ENCODE measurements at places on chromosomes 1 and 21. TPM values are rescaled to one million over a fixed set of nuclear protein-coding genes. Genes with fewer than 3 reads are reported as not detected.

GRCh38 chr1:67850611-67851075 lies 17.4 kb upstream of the GNG12 start:
- H3K4me1 ChIP-seq: peaks cover 2% of the 10 kb centered on the region
- no peak overlapping the region for H3K4me3 ChIP-seq
- peaks cover 27% of the 10 kb centered on the region for H3K27me3 ChIP-seq
- H3K27ac ChIP-seq: no peak overlapping the region

ZFP69B gene
- total RNA-seq: 8.3 TPM

PPP1R8 gene
- 70.5 TPM for total RNA-seq

MCOLN3 gene
- 0.24 TPM for total RNA-seq

- no peaks in the 10 kb centered on the region for H3K36me3 ChIP-seq
- no peaks in the 10 kb centered on the region for H3K27me3 ChIP-seq
- H3K27ac ChIP-seq: no peak overlapping the region
- no peaks in the 10 kb centered on the region for H3K4me1 ChIP-seq
- no peak for DNase-seq
These were observed 43.8 kb upstream of the KCTD3 start for GRCh38 chr1:215523128-215523861.

DNA sequence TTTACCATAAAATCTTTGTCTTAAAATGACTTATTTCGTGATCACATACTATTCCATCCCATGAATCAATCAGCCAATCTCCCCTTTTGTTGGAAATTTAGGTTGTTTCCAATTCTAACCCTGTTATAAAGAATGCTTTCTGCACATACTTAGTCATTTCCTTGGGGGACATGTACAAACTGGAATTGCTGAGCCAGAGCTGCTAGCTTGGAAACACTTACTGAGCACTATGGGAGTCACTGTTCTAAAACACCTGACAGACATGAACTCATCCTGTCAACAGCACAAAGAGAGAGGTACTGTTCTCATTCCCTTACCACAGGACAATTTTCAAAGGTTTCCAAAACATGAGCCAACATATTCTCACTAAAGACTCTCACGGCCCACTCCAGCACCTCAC lies 32.1 kb downstream of the AK2 start:
- no peak for DNase-seq
- no peaks in the 10 kb centered on the region for H3K27me3 ChIP-seq
- no peak overlapping the region for H3K27ac ChIP-seq

GRCh38 chr1:232624546-232625281 lies 5.2 kb downstream of the SIPA1L2 start:
- H3K4me1 ChIP-seq: peaks cover 11% of the 10 kb centered on the region
- peaks cover 35% of the 10 kb centered on the region for H3K27me3 ChIP-seq
- no peak overlapping the region for H3K4me3 ChIP-seq

DNA sequence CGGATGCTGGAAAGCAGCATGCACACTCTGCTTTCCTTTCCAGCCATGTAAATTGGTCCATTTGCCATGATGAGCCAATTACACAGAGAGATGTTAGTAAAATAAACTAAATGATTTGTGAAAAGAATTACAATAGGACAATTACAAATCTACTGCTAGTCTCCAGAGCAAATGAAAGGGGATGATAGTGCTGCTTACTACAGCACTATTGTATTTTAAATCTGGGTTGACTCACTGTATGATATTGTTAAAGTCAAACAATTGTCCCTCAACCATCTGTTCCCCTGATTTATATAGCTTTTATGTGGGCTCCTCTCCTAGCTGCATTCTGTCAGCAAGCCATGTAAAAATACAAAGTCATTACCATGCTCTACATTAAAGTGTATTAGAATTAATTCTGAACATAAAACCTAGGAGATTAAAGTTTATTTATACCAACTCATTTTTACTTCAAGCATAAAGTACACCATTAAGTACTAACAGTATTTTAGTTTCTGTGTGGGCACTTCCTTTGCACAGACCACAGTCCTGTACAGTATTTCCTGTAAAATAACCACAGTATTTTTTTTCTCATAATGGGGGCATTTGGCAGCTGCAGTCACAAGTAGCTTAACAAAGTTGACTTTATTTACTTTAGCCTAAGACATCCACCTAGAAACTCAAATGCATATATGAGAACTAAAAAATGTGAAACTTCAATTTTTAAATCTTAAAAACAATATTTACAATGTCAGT lies 135.8 kb downstream of the VAV3 start:
- peaks cover 36% of the 10 kb centered on the region for H3K4me1 ChIP-seq
- peaks cover 3% of the 10 kb centered on the region for H3K36me3 ChIP-seq
- no peak overlapping the region for H3K27ac ChIP-seq
- no peaks in the 10 kb centered on the region for H3K27me3 ChIP-seq
- no peak overlapping the region for H3K4me3 ChIP-seq

- no peak overlapping the region for H3K27ac ChIP-seq
- H3K27me3 ChIP-seq: no peaks in the 10 kb centered on the region
- peaks cover 6% of the 10 kb centered on the region for H3K4me1 ChIP-seq
These were observed 27.1 kb upstream of the RERE start for GRCh38 chr1:8844501-8845006.

PKN2 gene
- 15.7 TPM for total RNA-seq

BMP8A gene
- total RNA-seq: 0.16 TPM

DMRTA2 gene
- not detected for total RNA-seq

DNA sequence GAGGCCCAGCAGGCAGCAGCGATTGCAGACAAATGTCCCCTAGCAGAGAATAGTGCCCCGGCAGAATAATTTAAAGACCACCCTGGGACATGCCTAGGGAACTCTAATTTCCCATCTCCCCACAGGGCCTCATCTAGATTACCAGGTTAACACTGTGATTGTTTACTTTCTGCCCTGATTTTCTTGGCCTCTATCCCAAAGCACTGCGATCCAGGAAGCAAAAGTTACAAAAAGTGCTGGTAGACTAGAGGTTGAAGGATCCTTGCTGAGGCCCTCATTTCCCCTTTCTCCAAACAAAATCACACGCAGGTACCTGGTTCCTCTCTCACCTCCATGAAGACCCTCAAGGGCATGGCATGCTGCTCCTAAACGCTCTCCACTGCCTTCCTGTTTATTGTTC lies 229.7 kb downstream of the C1orf94 start:
- peaks cover 20% of the 10 kb centered on the region for H3K27me3 ChIP-seq
- no peaks in the 10 kb centered on the region for H3K36me3 ChIP-seq
- no peak for DNase-seq
- no peak overlapping the region for H3K27ac ChIP-seq

GRCh38 chr1:1672181-1672965 lies 13.6 kb upstream of the CDK11B start:
- no peak overlapping the region for H3K27ac ChIP-seq
- H3K27me3 ChIP-seq: no peaks in the 10 kb centered on the region
- no peak for DNase-seq
- peaks cover 4% of the 10 kb centered on the region for H3K36me3 ChIP-seq
- peaks cover 2% of the 10 kb centered on the region for H3K4me1 ChIP-seq
- no peak overlapping the region for H3K4me3 ChIP-seq

HSD3B2 gene
- total RNA-seq: not detected

EVA1C gene
- total RNA-seq: 12.5 TPM

GRCh38 chr1:19033926-19034680 lies 77.6 kb upstream of the IFFO2 start:
- H3K36me3 ChIP-seq: no peaks in the 10 kb centered on the region
- no peak overlapping the region for H3K4me3 ChIP-seq
- no peaks in the 10 kb centered on the region for H3K4me1 ChIP-seq
- DNase-seq: no peak

DNA sequence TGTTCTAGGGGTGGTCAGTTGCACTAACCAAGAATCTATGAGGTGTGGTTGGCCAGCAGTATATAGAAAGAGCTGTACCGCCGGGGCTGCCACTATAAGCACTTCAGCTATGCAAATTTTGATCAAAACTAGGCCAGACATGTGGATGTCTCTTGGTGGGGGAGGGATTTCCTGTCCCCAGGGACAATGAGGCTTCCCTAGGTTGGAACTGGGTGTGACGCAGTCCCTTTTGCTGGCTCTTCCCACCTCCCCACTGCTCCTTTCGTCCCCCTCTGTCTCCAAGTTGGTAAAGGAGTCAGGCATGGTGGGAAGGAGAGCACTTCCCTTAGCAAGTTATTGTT lies 13.6 kb downstream of the SDCCAG8 start:
- H3K27ac ChIP-seq: no peak overlapping the region
- peaks cover 24% of the 10 kb centered on the region for H3K36me3 ChIP-seq
- DNase-seq: no peak
- H3K27me3 ChIP-seq: no peaks in the 10 kb centered on the region
- no peak overlapping the region for H3K4me3 ChIP-seq

DNA sequence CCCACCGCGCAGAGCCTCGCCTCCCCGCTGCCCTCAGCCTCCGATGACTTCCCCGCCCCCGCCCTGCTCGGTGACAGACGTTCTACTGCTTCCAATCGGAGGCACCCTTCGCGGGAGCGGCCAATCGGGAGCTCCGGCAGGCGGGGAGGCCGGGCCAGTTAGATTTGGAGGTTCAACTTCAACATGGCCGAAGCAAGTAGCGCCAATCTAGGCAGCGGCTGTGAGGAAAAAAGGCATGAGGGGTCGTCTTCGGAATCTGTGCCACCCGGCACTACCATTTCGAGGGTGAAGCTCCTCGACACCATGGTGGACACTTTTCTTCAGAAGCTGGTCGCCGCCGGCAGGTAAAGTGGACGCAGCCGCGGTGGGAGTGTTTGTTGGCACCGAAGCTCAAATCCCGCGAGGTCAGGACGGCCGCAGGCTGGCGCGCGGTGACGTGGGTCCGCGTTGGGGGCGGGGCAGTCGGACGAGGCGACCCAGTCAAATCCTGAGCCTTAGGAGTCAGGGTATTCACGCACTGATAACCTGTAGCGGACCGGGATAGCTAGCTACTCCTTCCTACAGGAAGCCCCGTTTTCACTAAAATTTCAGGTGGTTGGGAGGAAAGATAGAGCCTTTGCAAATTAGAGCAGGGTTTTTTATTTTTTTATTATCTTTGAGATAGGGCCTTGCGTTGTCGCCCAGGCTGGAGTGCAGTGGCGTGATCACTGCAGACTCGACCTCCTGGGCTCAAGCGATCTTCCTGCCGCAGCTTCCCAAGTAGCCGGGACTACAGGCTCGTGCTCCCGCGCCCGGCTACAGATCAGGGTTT lies at the start of gene PMF1:
Gene PMF1 (plus strand): TSS at position 175 of the 811 bp plus-strand sequence. CDS start 9 bp downstream, at position 184.
- H3K36me3 ChIP-seq: peaks cover 51% of the 10 kb centered on the region
- H3K27ac ChIP-seq: peak within 1 kb of the TSS; percentile 98
- peak; percentile 97 for DNase-seq
- H3K27me3 ChIP-seq: no peaks in the 10 kb centered on the region
- H3K4me1 ChIP-seq: peaks cover 39% of the 10 kb centered on the region
- H3K4me3 ChIP-seq: peak within 1 kb of the TSS; percentile 85

DNA sequence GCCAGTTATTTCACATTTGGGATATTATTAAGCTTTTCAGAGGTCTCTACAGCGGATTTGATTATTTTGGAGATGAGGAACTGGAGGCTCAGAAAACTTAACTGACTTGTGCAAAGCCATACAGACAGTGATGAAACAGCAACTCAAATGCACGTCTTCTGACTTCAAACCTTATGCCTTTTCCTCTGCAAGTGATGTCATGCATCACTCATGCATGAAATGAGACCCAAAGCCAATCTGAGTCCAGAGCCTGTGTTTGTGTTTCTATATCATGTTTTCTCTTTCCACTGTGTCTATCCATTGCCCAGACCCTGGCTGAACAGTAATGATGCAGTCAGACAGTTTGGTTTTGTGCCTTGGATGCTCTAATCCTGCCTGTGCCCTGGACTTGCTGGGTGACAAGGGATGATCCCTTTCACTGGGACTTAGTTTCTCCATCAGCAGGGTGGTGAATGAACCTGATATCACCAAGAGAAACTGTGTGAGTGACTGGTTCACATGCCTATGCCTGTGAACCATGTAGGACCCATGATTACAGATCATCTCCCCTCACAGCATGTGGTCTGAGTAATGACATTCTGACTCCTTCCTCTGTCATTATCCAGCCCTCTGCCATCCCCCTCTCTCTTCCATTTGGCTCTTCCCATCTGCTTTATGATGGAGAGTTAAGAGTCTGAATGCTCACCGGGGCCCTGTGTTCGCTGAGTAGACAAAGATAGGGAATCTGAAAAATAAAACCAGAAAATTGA lies 33.4 kb downstream of the SLAMF6 start:
- no peak for DNase-seq
- H3K4me3 ChIP-seq: no peak overlapping the region
- peak overlapping the region; percentile 40 for H3K27ac ChIP-seq

DNA sequence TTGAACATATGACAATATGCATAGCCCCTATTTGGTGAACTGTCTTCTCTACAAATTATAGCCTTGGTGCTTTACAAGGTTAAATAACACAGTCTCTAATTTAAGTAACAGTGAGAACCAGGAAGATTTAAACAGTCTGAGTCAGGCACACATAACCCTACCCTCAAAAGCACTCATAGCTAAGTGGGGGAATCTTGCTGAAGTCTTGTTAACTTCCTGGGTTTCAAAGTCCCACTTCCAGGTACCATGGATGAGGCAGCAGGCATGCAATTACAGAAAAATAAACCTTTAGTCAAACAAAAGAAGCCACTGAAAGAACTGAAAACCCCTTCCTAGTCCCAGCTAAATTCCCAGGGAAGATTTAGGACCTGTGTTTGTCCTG lies 147.6 kb downstream of the PBX1 start:
- no peak for DNase-seq
- peaks cover 5% of the 10 kb centered on the region for H3K27me3 ChIP-seq
- H3K27ac ChIP-seq: no peak overlapping the region
- H3K4me1 ChIP-seq: no peaks in the 10 kb centered on the region
